ENCODE measurements at places on chromosomes 12 and 14.

DNA sequence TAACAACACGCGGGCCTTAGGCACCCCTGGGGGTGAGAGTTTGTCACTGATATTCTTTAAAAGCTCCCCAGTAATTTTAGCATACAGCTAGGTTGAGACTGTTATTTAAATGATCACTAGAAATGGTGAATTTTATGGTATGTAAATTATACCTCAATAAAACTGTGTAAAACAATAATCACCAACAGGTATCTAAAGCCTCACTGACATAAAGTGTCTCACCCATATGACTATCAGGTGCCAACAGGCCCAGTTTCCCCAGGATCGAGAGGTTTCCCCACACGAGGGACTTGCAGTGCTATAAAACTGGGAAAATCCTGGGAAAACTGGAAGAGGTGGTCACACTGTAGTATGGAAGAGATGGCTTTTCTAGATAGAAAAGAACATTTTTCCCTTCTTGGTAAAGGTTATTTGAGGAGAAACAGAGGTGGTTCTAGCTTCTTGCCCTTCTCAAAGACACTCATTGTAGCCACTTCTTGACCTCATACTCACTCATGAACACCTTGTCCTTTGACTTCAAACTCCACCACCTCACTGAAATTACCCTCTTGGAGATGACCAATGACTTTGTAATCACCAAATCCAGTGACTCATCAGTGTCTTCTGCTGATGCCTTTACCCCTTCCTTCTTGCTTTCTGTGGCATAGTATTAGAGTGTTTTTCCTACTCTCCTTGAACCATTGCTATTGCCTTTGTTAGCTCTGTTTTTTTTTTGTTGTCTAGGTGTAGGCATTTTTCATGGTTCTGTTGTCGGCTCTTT lies 24.8 kb upstream of the NUBPL start:
- DNase-seq, result no peak

DNA sequence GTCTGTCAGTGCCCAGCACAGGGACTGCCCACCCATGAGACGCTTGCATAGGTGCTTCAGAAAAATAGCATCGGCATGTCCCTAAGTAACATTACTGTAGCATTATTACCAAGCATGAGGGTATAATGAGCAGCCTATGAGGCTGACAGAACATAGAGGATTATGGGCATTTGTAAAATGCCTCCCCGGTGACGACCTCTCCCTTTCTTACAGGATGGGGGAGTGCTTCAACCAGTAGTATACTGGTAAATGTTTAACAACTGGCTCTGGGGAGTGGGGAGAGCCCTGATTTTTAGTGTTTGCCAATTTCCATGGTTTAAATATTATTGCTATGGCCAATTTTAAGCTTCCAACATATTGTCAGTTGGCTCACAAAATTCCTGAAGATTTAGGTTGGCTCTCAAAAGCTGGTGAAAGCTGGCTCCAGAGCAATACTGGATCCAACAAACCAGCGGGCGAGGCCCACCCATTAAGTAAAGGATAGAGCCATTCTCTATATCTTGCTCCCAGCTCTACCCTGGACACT lies 104.5 kb downstream of the ETNK1 start:
- no peak for DNase-seq

DNA sequence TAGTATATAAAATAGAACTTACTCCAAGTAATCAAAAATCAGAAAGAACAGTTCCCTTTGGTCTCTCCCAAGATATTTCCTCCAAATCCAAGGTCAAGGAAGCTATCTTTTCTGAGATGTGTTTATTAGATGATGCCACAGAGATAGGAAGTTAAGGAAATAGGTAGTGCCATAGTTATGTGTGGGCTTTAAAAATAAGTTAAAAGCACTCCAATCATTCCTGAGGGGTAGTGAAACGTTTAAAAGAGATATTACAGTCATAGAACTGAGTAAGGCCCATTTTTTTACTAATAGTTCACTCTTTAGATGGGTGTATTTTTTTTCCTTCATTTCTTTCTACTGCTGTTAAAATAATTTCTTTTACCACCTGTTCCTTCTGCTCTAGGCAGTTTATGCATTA lies 1630.9 kb upstream of the SEL1L start:
- no peak for DNase-seq

DNA sequence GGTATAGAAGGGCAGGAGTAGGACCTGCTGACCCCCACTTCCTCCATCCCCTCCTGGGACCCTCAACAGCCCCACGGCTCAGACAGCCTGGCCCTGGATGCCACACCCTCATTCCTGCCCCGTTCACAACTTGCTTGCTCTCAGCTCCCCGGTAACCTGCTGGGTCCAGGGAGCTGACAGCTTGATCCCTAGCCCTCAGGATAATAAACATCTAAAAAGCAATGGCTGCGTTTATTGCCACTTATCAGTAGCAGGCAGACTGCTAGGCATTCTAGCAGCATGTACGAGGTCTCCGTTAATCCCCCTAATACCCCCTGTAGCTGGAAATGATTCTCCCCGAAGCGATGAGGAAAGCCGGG lies 24.3 kb upstream of the RPLP0 start:
- no peak for DNase-seq

DNA sequence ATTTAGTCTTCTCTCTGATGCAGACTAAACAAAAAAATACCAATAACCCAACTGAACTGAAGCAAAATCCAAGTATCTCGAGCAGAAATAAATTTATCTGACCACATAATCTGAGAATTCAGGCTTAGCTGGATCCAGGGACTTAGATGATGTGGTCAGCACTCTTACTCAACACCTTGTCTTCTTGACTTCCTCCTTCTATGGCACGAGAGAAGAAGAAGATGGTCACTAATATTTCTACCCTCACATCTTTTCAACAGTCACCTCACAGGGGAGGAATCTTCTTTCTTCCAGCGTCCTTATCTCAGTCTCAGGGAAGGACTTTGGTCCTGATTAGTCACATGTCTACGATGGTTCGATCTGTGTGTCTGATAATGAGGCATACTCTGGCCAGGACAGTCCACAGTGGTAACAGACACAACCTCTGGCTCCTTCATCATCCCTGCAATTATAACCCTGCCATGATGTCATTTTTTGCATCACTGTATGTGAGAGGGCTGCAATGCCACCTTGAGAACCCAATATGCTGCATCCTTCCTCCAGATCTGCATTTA lies 15.8 kb downstream of the RGS6 start:
- DNase-seq, result no peak

- no peak for DNase-seq
Observed at GRCh38 chr14:50347521-50347920, 35.4 kb downstream of the DMAC2L start.

DNA sequence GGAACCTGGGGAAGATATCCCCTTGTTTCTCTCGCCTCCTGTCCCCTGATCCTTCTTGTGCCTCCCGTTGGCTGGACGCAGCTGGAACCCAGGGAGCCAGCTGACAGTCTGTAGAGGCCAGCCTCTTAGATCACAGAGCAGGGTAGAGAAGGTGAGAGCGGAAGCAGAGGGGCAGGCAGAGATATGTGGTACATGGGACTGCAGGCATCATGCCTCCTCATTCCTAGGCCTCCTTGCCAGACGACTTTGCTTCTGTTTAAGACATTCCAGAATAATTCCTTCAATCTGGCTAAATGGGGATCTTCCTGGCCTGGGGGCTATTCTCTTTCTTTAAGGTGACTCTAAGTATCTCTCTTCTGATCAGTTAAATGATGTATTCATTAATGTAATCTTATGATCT lies 89.4 kb upstream of the MAX start:
- DNase-seq, result no peak

DNA sequence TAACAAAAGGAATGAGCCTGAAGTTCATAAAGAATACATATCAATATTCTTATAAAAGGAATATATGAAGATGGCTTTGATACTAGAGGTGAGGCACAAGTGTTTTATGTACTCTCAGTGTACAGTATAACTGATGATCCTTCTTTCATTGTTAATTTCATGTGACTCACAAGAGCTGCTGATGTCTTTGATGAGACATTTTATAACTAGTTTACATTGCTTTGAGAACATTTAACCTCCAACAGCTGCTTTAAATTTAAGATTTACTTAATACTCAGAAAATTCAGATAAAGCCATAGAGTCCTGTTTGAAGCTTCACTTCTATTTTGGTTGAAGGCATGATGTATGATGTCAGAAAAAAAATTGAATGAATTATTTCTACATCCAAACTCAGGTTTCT lies 59.8 kb downstream of the WASHC4 start:
- DNase-seq, result no peak

GRCh38 chr12:74322792-74323191 lies 214.8 kb upstream of the ATXN7L3B start:
- no peak for DNase-seq

- no peak for DNase-seq
Observed at GRCh38 chr12:85004204-85004603, 31.9 kb downstream of the TSPAN19 start.

DNA sequence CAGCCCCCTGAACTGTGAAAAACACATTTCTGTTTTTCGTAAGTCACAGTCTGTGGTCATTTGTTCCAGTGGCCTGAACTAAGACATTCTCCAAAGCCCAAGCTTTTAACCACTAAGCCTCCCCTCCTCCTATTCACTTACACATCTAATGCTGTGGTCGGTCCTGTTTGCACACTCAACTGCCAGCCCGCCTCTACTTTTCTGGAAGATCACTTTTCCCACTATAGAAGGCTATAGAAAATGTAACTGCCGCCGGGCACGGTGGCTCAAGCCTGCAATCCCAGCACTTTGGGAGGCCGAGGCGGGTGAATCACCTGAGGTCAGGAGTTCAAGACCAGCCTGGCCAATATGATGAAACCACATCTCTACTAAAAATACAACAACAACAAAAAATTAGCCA lies 524.7 kb upstream of the TMEM132C start:
- no peak for DNase-seq

- no peak for DNase-seq
Observed at GRCh38 chr12:89311703-89312293, 40.5 kb downstream of the DUSP6 start.

GRCh38 chr12:87441511-87441910 lies 587.7 kb downstream of the C12orf50 start:
- no peak for DNase-seq

DNA sequence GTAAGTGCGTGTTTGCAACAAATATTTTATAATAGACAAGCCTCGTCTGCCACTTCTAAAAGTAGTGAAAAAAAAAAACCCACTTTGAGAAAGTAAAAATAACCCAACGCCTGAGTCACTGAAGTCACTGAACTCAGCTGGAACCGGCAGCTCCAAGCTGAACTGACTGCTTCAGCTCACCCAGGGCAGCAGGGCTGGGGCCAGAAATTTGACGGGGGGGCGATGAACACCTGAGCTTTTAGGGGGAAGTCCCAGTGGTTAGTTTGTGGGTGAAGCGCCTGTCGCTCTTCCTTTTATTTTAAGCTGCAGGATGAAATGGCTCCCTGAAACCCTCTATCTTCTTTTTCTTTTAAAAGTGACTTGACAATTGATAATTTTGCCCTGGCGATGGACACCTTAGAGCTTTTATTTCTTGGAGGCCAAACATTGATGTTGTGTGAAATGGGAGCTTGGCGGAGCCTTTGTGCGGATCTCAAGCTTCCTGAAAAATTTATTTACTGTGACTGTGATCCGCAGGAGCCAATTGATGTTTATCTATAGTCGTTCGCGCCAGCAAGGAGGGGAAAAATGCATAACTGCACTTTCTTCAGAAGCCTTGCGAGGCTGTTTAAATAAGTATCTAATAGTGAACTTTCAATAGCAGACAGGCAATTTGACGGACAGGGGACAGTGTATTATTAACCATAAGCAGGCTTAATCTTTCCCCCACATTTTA lies 173.2 kb upstream of the MYL2 start:
- no peak for DNase-seq

DNA sequence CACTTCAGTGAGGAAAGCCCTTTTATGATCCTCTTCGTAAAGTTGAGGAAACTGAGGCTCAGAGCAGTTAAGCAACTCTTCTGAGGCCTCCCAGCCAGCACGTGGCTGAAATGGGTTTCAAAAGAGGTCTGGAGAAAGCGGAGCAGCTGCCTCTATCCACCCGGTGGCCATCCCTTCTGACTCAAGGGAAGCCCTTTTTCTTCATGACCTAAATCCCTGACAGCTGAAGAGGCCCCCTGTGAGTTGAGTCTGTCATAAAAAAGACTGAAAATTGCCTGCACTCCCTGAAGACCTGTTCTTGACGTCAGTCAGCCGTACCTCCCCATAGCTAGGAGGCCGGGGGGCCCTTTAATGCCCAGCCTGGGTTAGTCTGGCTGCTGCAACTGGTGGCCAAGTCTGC lies 10.7 kb downstream of the CMKLR1 start:
- no peak for DNase-seq

GRCh38 chr12:123149501-123150274 lies 1.2 kb downstream of the PITPNM2 start:
- no peak for DNase-seq

DNA sequence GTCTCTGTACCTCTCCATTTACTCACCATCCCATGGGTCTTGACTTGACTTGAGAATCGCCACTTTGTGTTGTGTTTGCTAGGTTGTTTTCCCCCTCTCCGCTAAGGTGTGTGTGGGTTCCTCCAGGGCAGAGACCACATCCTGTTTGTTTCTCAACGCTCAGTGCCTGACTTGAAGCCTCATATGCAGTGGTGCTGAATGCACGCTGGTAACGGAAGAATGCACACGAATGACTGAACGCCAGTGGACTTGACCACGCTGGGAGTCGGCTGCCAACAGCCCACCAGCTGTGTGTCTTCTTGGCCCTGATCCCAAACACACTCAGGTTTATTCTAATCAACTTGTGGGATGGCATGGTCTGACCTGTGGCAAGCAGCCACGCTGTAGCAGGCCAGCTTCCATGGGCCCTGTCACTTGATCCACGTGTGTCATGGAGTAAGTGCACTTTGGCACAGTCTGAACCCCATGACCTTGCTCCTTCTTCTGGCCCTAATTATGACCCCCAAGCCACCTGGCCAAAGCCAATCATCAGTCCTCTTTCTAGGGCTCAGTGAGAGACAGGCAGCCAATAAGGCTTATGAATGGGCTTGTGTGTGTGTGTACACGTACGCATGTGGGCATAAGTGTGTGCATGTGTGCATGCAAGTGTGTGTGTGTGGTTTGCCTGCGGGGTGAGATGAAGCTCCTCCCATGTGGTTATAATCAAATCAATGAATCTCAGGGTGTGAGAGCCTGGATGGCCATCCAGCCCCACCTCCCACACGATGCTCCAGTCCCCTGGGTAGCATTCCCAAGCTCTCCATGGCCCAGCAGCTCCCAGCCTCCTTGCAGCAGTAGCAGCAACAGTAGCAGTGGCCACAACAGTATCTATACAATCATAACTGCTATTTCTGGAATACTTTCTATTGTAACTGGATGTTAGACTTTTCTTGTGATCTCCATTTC lies 6.4 kb upstream of the TC2N start:
- no peak for DNase-seq
